ENCODE measurements at places on chromosomes 1 and 21.

DNA sequence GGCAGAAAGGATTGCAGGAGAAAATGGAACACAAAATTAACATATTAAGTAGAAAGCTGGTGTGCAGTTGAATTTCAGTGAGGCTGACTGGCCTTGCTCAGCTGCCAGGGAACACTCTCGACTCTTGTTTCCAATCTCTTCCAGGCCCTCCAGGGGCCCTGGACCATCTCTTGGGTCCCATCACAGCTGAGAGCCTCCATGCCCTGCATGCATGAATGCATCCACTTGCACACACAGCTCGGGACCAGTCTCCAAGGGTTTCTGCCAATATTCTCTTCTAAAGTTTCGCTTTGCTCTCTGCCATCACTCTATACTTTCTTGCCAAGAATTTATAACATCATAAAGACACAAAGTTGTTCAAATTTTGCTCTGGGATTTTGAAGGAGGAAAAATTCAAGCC, 200.3 kb downstream of the DSCAM start:
- DNase-seq = no peak

GRCh38 chr1:234970401-234970730, 158.3 kb downstream of the TOMM20 start:
- no peak for DNase-seq

- no peak for DNase-seq
These were observed 11.6 kb downstream of the SLC2A1 start for GRCh38 chr1:42947117-42947516.

- DNase-seq = no peak
These were observed 15.9 kb downstream of the LRRC8B start for GRCh38 chr1:89540406-89540970.

GRCh38 chr1:153395776-153396175, 4.9 kb upstream of the S100A8 start:
- DNase-seq = no peak
